ENCODE measurements at places on chromosomes 5 and 9.

DNA sequence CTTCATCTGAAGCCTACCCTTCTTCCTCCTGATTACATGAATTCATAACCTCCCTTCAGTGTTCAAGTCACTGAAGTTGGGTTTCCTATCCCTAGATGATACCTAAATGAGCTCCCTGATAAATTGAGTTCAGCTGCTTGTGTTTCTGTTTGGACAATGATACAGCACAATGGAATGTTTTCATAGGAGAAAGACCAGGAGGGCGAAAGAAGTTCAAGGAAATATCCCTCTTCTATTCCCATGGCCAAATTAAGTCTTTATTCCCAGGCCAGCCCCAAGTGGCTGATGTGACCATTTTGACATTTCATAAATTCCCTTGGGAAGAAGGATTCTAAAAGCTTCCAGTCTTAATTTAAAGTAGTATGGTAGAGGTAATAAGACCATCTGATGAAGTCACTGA is 555.8 kb upstream of the CLINT1 start:
- no peak for DNase-seq

DNA sequence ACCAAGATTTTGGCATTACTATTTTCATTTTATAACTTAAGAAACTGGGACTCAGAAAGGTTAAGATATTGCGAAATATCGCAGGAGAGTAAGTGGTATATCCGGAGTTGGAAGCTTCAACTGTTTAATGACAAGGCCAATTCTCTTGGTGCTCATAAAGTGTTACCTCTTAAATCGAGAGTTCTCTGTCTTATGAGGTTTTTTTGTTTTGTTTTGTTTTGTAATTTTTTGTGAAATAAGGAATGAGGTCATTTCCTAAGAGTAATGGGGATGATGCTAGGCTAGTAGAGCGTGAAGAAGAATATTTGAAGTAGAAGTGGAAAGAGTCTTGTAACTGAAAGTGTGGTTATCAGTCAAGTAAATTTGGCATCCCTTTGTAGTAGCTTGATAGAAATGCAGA is 183.2 kb upstream of the DAB2 start:
- no peak for DNase-seq

DNA sequence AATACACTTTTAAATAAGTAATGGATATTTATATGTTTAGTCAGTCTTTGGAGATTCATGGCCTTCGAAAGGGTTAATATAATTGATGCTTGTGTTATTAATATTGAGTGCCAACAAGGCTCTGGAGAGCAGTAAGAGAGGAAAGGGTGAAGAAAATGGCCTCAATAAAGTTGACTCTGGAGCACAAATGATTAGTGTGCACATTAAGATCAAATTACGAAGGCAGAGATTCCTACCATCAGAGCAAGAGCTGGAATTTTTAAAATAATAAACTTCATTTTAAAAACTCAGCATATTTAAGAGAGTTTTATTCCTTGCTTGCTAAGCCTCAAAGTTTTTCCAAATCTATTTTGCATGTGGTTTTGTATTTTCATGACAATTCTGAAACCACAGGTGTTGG is 14.8 kb downstream of the SLC44A1 start:
- DNase-seq, result no peak

DNA sequence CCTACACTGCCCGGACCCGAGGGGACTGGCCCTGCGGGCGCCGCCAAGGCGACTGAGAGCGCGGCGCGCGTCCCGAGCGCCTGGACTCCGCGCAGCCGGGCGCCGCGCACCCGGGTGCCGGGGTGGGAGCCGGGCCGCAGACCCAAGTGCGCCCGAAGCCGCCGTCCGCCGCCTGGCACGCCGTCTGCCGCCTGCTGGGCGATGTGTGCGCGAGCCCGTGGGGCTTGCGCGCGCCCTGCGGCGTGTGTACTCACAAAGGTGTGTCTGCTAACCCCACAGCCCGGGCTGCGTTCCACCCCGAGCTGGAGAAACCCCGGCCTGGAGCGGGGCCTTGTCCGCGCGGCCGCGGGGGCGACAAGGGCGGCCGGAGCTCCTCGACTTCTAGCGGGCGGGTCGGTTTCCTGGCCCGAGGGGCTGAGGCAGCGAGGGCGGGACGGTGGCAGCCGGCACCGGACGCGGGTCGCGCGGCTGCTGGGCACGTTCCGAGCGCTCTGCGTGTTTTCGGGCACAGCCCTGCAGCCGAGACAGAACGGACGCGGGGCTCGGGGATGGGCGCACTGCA is 1.1 kb upstream of the ZSWIM6 start:
- peak; percentile 45 for DNase-seq

DNA sequence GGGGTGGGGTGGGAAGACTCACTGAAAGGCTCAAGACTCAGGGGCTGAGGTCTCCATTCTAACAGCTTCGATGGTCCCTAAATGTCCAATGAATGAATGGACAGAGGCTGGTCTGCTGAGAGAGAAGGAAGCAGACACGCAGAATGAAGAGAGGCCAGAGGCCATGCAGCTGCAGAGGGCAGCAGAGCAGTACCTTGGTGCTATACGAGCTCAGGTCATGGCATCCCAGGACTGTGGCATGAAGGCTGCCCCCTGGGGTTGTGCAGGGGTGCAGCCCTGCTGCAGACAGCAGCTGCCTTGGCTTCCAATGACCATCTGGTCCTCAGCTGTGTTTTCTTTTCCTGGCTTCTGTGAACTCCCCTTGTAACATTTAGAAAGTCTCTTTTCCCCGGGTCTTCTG is 15.2 kb upstream of the CORO2A start:
- DNase-seq, result no peak

DNA sequence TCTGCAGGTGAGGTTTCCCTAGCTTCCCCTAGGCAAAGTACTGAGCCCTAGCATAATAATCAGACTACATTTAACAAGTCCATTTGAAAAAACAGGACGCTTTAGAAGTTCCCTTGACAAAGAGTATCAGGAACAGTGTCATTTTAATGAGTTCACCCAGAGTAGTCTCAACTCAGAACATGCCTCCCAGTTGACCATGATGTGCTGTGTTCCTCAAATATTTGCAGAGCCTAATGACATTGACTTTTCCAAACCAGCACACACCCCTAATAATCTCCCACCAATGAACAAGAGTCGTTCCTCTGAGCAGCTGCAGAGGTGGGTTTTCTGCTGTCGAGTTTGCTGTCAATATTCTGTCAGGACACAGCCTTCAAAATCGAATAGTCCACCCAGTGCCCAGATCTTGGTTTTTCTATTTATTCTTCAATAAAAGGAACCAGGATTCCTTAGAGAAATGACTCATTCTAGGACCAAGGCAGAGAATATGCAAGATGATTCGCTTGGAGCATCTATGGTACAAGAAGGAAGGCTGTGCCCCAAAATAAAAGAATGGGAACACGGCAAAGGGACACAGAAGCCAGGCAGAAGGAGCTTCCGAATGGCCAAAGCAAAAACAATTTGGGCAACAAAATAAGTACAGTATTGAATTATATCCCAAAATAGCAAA is 57.6 kb downstream of the OTULIN start:
- no peak for DNase-seq

DNA sequence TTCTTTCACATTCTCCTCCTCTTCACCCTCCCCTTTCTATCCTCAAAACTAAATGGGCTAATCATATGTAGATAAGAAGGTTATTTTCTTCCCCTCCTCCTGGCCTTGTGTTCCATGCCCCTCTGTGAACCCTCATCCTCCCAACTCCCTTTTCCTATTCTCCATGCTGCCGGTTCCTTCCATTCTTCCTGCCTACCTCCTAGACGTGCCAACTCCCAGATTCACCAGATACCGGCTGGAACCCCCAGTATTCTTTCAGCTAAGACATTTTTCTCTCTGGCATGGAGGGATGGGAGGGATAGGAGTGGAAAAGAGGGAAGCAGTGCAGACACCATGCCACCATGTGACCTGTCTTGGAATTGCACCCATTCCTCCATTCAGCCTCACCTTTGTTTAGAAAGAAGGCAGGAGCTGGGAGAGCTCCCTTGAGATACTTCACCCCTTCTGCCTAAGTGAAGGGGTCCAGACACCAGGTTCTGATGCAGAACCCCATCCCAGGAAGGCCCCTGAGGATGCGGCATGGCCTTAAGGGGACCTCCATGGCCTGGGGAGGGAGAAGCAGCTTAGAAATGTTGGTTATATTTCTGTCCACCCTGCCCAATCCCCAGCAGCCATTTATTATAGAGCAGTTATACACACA is 4.8 kb downstream of the DNAJB5 start:
- DNase-seq, result peak; percentile 62

DNA sequence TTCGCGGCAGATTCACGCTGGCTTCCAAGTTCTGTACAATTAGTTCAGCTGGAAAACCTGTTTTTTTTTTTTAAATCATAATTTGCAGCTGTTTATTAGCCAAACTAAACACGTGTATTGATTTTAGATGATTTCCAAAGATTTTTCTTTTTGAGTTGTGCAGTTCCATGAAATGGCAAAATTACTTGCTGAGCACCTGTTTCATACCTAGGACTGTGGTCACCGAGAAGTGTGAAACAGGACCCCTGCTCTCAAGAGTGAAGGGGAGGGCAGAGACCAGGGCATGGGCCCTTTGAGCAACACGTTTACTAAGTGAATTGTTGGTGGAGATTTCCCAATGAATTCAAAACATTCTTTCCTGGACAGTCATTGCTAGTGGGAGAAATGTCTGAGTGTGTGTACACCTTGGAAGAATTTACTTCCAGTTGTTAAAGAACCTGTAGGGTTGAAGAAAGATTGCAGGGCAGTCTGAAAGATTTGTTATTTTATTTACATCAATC is 688 bp downstream of the SNX24 start:
- DNase-seq, result no peak

DNA sequence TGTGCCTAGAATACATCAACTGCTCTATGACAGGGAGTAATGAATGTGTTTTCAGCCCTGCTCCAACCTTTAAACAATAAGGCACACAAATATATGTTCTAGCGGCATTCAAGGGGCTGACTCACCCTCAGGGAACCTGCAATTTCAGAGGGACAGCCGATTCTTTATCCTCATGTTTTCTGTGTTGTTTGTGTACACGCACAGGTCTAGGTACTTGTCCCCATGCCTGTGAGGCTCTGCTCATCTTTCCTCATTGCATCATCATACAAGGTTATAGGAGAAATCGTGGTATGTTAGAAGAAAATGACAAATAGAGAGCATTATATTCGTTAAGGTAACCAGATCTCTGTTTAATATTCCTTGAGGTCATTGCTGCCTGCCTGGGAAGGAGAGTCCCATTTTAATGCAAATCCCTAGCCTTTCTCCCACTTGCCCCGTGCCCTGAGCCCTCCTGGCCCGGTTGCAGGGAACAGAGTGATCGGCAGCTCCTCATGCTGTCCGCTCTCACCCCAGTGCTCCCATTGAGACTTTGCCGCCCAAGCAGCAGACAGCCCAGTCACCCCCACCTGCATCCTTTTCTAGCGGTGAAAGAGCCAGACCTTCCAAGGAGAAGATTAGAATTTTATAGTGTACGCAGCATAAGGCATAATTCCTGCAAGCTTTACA is 14.6 kb downstream of the MAP1B start:
- no peak for DNase-seq

DNA sequence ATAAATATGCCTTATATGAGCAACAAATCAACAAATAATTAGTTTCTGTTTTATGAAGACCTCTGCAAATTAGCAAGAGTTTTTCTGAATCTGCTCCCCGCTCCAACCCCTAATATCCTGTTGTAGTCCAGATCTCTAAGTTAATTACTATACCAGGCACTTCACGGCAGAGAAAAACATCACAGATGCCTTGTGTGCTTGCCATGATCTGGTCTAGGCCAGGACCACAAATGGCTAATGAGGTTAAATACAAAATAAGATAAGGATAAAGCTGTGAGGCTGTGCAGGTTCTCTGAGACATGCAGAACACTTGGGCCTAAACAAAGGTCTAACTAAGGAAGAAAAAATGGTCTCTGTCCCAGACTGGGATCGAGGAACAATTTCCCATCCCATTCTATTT is 150.8 kb downstream of the SLIT3 start:
- DNase-seq, result no peak

DNA sequence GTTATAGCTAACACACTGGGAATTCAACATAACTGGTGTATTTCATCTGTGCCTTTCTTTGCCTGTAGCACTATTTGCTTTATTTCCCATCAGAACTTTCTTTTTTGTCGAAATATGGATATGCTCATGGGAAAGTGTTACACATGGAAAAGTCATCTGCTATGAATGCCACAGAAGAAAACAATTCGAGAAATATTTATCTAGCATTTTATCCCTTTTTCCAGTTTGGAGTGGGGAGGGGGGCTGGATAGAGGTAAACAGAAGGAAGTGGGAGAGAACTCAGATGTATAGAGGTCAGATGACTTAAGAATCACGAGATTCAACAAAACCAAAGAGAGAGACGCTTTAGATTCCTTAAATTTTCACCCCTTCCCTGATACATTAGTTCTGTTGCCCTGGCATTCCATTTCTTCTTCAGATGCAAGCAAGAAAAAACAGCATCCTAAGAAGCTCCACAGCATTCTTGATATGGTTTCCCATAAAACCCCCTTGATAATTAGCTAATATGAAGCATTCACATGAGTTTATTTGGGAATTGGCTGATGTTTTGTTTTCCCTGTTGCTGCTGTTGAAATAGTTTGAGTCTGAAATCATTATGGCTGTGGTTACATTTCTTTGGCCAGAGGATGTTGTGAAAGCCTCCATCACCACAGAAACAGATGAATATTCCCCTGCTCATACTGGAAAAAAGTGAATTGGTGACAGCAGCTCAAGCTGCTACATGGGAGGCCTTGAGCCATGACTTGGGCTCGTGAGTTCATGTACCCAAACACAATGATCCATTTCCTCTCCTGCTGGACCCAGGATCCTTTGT is 335.8 kb upstream of the DAB2 start:
- no peak for DNase-seq

GRCh38 chr9:93599571-93600403 is 23.4 kb downstream of the PHF2 start:
- no peak for DNase-seq

- no peak for DNase-seq
These were observed 153.9 kb downstream of the GPBP1 start for GRCh38 chr5:57327561-57328367.

GRCh38 chr5:132275367-132276220 is 18.1 kb downstream of the PDLIM4 start:
- no peak for DNase-seq

DNA sequence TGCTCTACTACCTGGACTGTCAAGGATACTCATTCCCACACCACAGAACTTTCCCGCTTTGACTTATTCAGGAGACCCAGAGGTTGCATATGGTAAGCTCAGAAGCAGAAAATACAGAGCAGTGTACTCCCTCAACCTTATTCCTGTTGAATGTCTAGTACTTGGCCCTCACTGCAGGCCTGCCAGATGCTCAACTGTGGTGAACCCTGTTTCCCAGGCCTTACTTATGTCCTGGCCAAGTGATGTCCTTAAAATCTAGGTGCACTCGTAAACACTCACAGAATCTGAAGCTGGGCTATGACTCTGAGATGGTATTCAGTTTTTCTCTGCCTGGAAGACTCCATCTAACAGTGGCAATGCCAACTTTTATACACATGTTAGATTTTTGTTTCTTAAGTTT is 21.0 kb downstream of the DIAPH1 start:
- no peak for DNase-seq

- DNase-seq, result no peak
These were observed 766 bp upstream of the LRRC26 start for GRCh38 chr9:137170486-137171148.

GRCh38 chr9:32251539-32251938 is 132.9 kb upstream of the ACO1 start:
- peak; percentile 76 for DNase-seq
